ENCODE measurements at places on chromosomes 16 and 17.

DNA sequence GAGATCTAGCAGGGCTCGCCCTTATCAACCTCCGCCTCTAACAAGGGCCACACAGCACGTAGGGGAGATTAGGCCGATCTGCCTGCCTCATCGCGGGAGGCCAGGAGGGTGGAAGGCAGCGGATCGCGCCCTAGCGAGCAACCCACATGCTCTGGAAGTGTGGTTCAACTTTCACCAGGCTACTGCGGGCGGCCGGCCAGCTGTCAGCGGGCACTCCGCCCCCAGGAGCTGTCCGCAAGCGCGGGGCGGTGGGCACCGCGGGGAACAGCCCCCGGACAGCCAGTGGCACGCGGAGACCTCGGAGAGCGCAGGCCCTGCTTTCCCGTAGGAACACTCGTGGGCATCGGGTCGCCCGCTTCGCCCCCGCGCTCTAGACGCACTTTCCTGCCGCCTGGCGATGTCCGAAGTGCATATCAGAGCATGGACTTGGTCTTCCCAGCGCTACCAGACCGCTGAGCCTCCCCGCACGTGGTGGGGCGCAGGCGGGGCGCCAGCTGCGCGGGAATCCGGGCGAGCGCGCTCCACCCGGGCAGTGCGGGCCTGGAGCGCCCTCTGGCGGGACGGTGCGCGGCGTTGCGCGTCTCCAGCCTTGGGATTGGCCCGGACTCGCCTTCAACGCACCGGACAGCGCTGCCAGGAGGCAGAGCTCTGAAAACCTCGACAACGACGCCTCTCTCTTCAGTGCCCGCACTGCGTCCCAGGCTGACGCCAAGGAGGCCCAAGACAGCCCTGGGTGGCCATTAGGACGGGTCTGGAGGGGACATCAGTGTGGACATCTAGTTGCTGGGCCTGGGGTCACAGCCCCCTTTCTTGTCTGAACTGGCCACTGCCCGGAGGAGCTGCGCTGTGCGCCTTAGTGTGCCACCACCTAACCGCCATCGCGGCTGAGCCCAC is 3.6 kb upstream of the ZNHIT3 start:
- no peak for DNase-seq

GRCh38 chr16:57998486-57998885 is 2.0 kb downstream of the ZNF319 start:
- DNase-seq: no peak

- DNase-seq: no peak
These were observed 26.4 kb upstream of the SPNS2 start for GRCh38 chr17:4472286-4472685.

GRCh38 chr17:77772461-77772897 is 186.0 kb upstream of the TNRC6C start:
- no peak for DNase-seq

GRCh38 chr16:85029981-85030401 is 2.4 kb downstream of the KIAA0513 start:
- DNase-seq: no peak
